ENCODE measurements at places on chromosomes 2 and 18.

GRCh38 chr18:47417807-47418206, 166.3 kb upstream of the SKOR2 start:
- no peak for DNase-seq

DNA sequence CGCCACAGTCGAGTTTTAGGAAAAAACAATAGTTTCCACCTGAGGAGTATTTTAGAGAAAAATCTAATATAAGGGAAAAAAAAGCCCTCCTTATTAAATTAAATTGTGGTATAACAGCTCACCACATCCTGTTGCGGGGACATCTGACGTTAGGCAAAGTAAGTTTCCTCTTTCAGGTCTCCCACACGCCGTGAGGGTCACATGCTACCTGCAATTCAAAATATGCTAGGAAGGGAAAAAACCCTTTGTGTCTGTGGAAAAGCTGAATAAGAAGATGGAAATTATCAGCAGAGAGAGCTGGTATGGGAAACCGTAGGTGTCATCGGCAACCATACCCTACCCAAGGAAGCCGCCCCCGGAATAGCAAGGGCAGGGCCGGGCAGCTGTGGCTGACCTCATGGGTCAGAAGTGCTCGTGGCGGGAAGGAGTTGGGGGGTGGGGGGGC, 128.0 kb downstream of the NFATC1 start:
- peak; percentile 77 for DNase-seq

- no peak for DNase-seq
Observed at GRCh38 chr2:152278526-152278925, 56.4 kb upstream of the FMNL2 start.

- DNase-seq, result no peak
Observed at GRCh38 chr2:46072101-46072820, 224.9 kb upstream of the EPAS1 start.

- no peak for DNase-seq
Observed at GRCh38 chr2:132929786-132930185, 259.8 kb upstream of the LYPD1 start.

DNA sequence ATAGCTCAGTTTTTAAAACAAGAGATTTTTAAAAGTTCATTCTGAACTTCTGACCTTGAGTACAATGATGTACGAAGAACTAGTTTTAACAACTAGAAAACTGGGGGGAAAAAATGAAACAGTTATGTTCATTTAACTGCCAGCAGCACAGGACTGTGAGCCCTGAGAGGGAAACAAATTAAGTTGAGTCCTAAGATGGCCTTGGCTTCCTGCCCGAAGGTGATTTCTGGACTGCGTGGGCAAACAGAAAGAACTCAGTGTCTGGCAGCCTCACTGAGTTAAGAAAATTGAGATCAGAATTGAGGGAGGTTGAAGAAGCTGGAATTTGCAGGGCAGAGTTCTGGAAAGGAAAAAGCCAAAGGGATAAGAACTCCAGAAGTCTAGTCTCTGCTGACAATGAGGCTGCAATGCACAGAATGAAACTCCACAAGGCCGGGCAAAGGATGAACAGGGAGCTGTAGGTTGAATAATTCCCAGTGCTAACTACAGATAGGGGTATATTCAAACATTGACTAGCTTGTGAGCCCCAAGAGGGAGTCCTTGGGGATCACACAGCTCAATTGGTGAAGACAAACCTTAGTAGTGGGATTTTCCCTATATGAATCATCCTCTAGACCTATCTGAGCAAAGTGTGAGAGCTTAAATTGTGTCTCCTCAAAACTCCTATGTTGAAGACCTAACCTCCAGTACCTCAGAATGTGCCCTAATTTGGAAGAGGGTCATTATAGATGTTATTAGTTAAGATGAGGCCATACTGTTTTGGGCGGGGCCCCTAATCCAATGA, 13.1 kb upstream of the CRACDL start:
- no peak for DNase-seq

DNA sequence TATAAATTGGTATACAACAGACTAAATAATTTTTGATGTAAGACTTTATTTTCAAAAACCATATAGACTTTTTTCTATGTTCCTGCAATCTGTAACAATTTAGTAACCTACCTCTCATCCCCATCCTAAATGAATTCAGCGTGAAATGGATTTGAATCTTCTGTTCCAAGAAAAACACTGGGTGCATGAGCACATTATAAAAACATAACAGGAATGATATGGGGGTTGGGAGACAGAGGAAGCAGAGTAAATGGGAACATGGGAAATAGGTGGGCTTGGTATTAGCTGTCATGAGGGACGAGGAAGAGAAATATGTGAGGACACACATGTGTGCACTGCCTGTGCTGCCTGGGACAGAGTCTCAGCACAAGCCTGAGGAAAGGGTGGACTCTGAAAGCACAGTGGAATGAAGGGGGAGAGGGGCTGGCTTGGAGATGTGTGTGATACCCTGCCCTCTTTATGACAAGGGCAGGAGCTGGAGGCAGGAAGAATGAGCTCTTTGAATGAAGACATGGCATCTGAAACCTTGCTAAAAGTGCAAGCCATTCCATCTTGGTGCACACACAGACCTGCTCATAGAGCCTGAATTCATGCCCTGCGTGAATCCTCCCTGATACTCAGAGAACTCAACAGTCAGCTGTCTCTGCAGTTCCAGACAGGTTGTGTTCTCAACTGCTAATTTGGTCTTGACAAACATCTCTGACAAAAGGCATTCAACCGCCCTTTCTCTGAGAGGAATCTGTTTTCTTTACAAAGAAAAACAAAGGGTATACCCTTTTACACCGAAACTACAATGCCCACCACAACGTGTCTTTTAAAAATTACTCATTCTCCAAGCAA, 66.6 kb downstream of the EPB41L3 start:
- no peak for DNase-seq

DNA sequence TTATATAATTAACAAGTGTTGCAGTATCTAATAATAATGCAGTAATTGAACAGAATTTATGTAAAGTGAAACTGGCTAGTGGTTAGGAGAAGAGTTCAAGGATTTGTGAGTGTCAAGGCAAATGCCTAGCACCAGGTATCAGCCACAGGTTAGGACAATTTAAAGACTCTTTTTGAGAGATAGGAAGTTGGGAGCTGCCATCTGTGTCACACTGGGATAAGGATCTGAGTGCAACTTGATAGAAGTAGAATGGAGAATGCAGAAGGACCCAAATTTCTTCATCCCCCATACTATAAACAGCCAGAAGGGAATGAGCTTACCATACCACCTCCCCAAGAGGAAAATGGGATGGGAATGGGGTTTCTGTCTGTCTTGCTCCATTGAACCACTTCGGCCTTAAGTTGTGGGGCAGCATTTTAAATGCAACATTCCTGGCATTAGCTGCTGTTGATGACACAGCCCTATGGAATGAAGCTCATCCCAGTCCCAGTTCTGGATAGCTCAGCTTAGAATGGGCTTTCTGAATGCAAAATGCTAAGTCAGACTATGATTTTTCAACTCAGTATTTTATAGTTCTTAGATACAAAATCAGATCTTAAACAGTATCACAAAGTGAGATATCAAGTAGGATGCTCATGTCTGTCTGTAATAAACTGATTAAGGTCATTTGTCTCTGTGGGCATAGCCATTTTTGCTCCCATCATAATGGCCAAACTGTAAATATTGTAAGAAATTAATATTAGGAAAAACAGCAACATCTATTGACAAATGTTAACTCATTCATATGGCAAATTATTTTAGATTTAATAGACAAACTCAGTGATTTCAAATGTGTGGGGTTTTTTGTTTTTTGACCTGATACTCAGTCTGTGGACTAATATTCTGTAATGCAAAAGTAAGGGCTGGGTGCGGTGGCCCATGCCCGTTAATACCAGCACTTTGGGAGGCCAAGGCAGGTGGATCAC, 44.0 kb downstream of the GPR155 start:
- no peak for DNase-seq

GRCh38 chr2:105796791-105797190, 52.1 kb downstream of the NCK2 start:
- no peak for DNase-seq

GRCh38 chr2:1808981-1809422, 64.7 kb upstream of the PXDN start:
- no peak for DNase-seq

DNA sequence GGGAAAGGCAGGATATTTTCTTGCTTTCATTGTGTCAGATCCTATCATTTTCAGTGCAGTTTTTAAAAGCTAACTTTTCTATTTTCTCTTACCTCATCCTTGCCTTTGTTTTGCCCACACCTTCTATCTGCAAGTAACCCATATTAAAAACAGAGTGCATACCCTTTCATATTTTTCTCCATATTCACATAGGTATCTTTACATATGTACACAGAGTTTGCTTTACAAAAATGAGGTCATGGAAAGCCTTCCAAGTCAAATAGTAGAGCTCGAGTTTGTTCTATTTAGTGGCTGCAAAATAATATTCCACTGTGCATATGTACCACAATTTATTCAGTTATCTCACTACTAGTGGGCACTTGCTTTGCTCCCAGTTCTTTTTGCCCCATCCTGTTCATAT, 3.9 kb upstream of the DHRS9 start:
- DNase-seq, result no peak

DNA sequence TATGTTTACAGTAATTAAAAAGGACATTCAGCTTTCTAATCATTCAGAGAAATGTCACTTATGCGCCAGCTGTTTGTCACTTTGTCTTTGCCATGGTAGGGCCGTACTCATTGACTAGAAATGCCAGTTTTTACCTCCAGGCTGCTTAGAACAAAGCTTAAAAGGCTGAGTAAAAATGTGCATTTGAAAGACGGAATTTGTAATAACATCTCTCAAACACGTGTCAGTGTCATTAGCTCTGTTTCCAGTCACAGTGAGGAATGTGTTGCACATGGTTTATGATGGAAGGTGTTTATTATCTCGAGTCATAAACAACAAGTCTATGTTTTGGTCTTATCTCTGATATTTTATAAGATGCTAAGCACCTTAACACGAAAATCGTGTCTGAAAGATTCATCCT, 118.2 kb downstream of the SNTG2 start:
- DNase-seq, result no peak

GRCh38 chr18:2797951-2798350, 48.9 kb upstream of the EMILIN2 start:
- no peak for DNase-seq

- no peak for DNase-seq
Observed at GRCh38 chr18:21855432-21855831, 114.8 kb downstream of the MIB1 start.

- DNase-seq, result no peak
Observed at GRCh38 chr2:31411771-31412170, 2.8 kb downstream of the XDH start.

GRCh38 chr2:143833015-143833660, 686.8 kb downstream of the ZEB2 start:
- DNase-seq, result no peak

GRCh38 chr2:138829326-138829919, 49.2 kb upstream of the NXPH2 start:
- peak; percentile 6 for DNase-seq

DNA sequence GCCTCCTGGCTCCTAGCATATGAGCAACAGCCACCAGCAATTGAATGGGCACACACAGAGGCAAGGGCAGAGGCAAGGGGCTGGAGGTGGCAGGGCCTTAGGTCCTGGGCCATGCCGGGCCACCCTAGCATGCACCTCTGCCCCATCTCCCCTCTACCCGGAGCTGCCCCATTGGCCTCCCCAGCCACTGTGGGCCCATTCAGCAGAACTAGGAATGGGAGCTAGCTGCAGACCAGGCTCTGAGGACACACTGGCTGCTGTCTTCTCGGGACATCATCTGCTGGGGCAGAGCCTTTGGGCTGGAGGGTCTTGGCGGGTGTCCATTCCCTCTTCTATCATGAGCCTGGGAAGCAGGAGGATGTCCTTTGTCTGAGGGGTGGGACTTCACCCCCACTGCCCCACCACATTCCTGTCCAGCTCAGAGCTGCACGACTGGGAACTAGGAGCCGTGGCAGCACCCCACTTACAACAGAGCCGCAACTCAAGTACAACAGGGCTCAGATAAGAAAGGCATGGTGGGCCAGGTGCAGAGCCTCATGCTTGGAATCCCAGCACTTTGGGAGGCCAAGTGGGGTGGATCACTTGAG, 800 bp downstream of the VIL1 start:
- no peak for DNase-seq

DNA sequence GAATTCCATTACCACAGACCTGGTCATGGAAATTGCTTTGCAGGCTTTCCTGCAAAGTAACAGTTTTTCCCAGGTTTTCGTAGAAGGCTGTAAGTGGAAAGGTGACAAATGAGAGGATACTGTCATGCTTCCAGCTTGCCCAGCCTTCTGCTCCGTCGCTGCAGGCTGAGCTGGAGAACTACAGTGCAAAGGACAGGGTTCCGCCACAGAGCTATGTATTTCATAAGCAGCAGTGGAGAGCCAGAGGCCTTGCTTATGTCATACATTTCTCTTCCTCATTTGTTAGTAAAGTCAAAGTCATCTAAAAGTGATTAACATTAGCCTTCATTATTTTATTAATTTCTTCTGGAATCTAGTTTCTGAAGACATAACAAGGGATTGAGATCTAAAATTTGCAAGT, 72.9 kb upstream of the RBM44 start:
- DNase-seq, result peak; percentile 50

- DNase-seq, result peak; percentile 64
Observed at GRCh38 chr2:219402665-219403515, 15.2 kb upstream of the DNPEP start.

DNA sequence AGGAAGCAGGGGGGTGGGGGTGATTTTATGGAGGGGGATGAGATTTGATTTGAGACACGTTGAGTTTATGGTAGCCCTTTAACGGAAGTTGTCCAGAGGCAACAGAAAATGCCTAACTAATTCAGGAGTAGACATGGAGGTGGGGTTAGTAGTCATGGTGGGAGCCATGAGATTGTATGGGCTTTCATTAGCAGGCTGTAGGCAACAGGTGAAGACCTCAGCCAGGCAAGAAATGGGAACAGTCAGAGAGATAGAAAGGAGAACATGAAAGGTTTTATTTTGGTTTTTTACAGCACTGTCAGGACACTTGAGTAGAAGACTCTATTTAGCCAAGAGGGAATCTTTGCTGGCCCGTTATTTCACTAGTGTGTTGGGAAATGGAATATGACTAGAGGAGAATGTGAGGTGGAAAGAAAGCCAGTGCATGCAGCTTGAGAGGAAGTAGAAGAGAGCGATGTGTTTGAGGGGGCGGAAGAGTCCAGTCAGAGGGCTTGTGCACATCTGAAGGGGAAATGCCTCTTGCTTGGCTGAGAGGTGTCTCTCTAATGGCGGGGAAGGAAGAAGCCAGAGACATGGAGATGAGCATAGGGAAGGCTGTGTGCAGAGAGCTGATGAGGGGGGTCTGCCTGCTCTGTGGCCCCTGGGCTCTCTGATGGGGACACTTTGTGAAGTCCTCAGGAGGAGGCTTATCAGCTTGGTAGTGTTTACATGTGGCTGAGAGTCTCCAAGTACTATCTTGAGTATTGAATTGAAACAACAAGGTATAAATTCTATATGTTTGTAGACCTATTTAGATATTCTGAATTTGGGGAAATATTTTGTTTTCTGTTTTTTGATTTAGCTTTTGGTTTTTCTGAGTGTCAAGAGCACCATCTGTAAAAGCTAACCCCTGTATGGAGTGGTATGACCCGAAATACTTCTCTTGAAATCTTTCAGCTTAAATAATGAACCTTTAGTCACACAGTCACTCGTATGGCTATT, 66.9 kb upstream of the ITM2C start:
- DNase-seq, result no peak
